ENCODE measurements at places on chromosomes 13 and 19.
A peak's percentile ranks its signal among the peaks of the same experiment; 100 is the strongest.

DNA sequence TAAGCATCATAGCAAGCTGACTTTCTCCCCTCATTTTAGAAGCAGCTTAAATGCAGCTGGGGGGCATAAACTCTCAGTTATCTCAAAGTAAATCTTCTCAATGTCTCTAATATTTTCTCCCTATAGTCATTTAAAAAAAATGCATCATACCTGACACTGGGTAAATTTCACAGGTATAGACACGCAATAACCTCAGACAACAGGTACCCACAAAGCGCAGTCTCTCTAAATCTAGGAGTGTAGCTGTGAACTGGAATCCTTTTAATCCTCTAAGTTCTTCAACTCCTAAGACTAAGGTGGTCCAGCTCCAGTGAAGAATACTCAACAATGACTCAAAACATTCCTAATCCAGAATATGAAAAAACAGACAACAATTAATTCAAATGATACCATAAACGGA, 141.2 kb downstream of the MYCBP2 start:
- no peak for DNase-seq

- DNase-seq, result no peak
Measured at GRCh38 chr19:24166055-24166454, 79.1 kb downstream of the ZNF254 start.

- DNase-seq, result peak; percentile 65
Measured at GRCh38 chr13:19633479-19634255, at the start of gene MPHOSPH8. TSS of gene MPHOSPH8 (plus strand) at chr13:19633659. CDS start at chr13:19633749, 90 bp downstream.

DNA sequence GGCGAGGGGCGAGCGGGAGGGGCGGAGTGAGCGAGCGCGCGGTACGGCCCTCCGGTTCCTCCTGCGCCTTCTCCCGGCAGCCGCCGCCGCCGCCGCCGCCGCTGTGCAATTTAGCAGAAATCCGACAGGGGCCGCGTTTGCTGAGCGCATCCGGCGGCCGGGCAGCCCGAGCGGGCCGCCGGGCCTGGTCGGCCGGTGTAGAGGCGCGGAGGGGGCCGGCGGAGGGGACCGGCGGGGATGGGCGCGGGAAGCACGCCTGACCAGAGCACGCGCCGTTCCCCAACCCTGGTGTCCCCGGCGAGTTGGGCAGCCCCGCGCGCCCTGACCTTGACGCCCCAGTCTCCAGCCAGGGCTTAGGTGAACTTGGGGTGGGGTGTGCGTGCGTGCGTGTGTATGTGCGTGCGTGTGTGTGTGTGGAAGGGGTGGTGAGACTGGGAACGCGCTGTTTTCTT, 144.5 kb upstream of the ZNF536 start:
- peak; percentile 80 for DNase-seq

DNA sequence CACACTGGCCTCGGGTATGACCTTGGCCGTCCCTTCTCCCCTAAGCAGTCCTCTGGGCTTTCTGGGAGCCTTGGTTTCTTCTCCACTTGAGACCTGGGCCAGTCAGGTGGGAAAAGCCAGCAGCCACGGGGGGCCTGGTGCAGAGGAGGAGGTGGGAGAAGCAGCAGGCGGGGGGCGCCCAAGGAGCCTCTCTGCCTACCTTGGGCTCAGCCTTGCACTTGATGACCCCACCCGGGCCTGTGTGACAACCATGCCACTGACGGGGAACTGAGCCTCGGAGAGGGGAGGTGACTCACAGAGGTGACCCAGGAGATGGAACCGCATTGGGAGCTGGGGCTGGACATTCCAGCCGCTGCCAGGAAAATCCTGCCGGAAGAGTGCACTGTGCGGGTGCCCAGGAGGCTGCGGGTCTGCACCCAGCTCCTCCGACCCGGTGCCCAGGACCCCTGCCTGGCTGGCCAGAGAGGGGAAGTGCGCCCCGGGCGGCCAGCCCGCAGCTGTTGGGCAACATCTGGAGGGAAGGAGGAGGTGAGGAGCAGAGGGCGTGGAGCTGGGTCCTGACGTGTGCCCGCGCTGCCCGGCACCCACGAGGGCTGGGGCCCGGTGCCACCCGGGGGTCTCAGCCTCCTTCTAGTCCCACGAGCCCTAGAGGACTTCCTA, 23.4 kb upstream of the SLC7A10 start:
- peak; percentile 70 for DNase-seq

DNA sequence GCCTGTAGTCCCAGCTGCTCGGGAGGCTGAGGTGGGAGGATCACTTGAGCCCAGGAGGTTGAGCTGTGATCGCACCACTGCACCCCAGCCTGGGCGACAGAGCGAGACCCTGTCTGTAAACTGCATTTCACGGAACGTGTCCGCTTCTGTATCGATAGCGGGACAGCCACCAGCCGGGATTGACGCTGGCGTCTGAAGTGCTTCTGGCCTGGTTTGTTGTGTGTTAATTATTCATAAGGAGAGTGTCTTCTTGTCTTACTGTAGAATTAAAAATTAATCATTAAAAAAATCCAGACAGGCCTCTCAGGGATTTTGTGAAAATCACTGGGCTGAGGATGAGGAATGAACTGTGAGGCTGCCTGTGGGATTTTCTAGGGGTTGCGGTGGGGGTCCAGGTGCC, 16.2 kb upstream of the MISP start:
- no peak for DNase-seq

DNA sequence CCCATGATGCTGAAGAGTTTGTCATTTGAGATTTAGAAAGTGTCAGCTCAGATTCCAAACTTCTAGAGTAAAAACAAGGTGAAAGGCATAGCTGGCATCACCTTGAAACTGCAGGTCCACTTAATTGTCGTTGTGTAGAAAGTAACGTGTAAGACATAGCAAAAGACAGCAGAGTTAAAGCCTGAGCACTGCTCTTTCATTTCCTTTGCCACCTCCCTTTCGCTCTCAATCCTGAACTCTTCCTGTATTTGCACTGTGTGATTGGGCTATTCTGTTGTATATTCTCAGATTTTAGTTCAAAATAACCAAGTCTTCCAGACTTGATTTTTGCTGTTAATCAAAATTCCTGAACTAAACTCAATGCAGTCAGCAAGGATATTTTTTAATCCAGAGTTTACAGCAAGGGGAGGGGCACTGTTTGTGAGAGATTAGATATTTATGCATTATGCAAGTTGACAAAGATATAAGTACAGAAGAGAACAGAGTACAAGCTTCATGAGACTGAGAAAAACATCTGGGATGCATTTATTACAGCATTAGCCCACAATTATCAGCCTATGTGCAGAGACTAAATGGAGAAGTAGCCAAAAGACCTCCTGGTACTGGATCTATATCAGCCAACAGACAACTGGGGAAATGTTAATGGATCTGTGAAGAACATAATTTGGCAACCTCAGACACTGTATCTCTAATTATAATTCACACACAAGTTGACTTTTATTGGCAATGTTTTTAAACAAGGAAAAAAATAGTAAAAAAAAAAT, 328.6 kb downstream of the SUCLA2 start:
- DNase-seq, result no peak

- no peak for DNase-seq
Measured at GRCh38 chr19:51116736-51117286, 7.9 kb upstream of the SIGLEC9 start.

DNA sequence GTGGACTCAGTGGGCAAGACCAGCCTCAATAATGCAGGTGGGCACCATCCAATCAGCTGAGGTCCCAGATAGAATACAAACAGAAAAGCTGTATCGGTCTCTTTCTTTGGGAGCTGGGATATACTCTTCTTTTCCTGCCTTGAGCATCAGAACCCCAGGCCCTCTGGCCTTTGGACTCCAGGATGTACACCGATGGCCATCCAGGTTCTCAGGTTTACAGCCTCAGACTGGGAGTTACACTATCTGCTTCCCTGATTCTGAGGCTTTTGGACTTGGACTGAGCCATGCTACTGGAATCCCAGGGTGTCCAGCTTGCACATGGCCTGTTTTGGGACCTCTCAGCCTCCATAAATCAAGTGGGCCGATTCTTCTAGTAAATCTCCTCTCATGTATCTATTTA, 27.6 kb upstream of the USP12 start:
- no peak for DNase-seq

- DNase-seq, result no peak
Measured at GRCh38 chr13:114081761-114082681, 50.4 kb downstream of the RASA3 start.
